ENCODE measurements at places on chromosomes 6 and 20. TPM values are rescaled to one million over a fixed set of nuclear protein-coding genes. Genes with fewer than 3 reads are reported as not detected.

The SLC2A10 gene
- not detected for total RNA-seq

The WASF1 gene
- total RNA-seq, result 10.8 TPM

The VGLL2 gene
- total RNA-seq, result not detected

The ZDHHC14 gene
- total RNA-seq, result 5.5 TPM

The MYB gene
- total RNA-seq, result 0.73 TPM

The HSPA1A gene
- 176 TPM for total RNA-seq

The LTA gene
- not detected for total RNA-seq

The HTR1B gene
- 0.25 TPM for total RNA-seq

The RBPJL gene
- not detected for total RNA-seq

The CTNNBL1 gene
- total RNA-seq, result 57.8 TPM

The BTNL2 gene
- total RNA-seq, result not detected

The ZBTB24 gene
- 4.6 TPM for total RNA-seq

The ZC3H12D gene
- total RNA-seq, result 0.08 TPM

The COL20A1 gene
- total RNA-seq, result 0.81 TPM

The MICAL1 gene
- 17.5 TPM for total RNA-seq

The SOX4 gene
- 9.2 TPM for total RNA-seq

The ZBTB12 gene
- 3.5 TPM for total RNA-seq

The FLRT3 gene
- total RNA-seq, result 1.3 TPM

The OPRL1 gene
- total RNA-seq, result 0.72 TPM

The PLCB1 gene
- 0.58 TPM for total RNA-seq

The ACSS2 gene
- 11.9 TPM for total RNA-seq

The TSPO2 gene
- not detected for total RNA-seq

The FHL5 gene
- not detected for total RNA-seq

The ULBP1 gene
- 0.94 TPM for total RNA-seq

The CALHM4 gene
- total RNA-seq, result not detected

The CCM2L gene
- 0.45 TPM for total RNA-seq

The SLC12A5 gene
- 14.0 TPM for total RNA-seq

The AVP gene
- total RNA-seq, result not detected

The SOBP gene
- total RNA-seq, result 1.3 TPM

The HLA-DQA1 gene
- total RNA-seq, result not detected

The FILIP1 gene
- 0.30 TPM for total RNA-seq

The SLPI gene
- 11.8 TPM for total RNA-seq

The CCHCR1 gene
- total RNA-seq, result 6.6 TPM

The OPRM1 gene
- not detected for total RNA-seq

The PNLDC1 gene
- total RNA-seq, result not detected

The SNX21 gene
- 10.6 TPM for total RNA-seq

The FOXF2 gene
- total RNA-seq, result 21.7 TPM

The APOBEC2 gene
- total RNA-seq, result not detected

The NKX2-2 gene
- not detected for total RNA-seq

The GID8 gene
- total RNA-seq, result 20.4 TPM

The PYGB gene
- total RNA-seq, result 229 TPM

The CDSN gene
- not detected for total RNA-seq

The KCNQ5 gene
- total RNA-seq, result 1.4 TPM

The EYA2 gene
- total RNA-seq, result 2.2 TPM

The TTBK1 gene
- total RNA-seq, result 0.07 TPM

The CLIC5 gene
- not detected for total RNA-seq

All from A549 treated with GW870086 at 1 μM for 4 hours (cell line).